ENCODE measurements at places on chromosomes 2 and 18. TPM values are rescaled to one million over a fixed set of nuclear protein-coding genes. Genes with fewer than 3 reads are reported as not detected.
A peak's percentile ranks its signal among the peaks of the same experiment; 100 is the strongest.

The HOXD11 gene
- polyA plus RNA-seq = not detected

GRCh38 chr2:8022908-8023640 is 658.8 kb upstream of the ID2 start:
- DNase-seq = no peak

DNA sequence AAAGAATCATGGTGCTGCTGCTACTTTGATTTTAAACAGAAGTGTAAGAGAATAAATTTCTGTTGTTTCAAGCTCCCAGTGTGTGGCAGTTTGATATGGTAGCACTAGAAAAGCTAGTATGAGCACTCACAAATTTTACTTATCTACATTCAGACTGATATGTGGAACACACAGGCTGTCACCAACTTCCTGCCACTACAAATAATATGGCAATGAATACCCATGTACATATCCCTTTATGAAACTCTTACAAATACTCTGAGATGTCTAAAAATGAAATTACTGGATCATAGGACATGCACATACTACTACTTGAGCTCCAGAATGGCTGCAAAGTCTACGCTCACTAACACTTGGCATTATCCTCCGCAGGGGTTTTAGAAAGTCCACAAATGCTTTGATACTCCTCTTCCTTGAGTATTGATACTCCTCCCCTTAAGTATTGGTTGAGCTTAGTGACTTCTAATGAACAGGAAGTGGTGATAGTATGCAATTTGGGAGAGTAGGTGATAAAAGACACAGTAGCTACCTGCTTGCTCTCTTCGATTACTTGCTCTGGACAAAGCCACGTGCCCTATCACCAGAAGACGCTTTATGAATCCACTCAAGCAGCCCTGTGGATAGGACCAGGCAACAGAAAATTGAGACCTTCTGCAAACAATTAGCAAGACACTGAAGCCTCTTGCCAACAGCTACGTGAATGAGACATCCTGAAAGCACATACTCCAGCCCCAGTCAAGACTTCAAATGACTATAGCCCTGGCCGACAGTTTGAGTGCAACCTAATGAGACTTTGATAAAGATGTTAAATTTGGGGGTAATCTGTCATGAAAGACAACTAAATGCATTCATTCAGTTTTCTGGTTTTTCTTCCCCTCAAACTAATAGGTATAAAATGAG is 35.4 kb downstream of the FBXO11 start:
- DNase-seq = no peak

GRCh38 chr2:86461042-86461743 is 20.0 kb downstream of the KDM3A start:
- DNase-seq = no peak

GRCh38 chr2:130720528-130720927 is 8.3 kb upstream of the GPR148 start:
- DNase-seq = no peak

DNA sequence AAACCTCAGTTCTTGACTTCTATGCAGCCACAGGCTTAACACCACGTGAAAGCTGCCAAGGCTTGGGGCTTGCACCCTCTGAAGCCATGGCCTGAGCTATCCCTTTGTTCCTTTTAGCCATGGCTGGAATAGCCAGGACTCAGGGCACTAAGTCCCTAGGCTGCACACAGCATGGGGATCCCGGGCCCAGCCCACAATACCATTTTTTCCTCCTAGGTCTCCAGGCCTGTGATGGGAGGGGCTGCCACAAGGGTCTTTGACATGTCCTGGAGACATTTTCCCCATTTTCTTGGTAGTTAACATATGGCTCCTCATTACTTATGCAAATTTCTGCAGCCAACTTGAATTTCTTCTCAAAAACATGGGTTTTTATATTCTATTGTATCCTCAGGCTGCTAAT is 619.1 kb downstream of the NYAP2 start:
- no peak for DNase-seq

GRCh38 chr18:34718610-34719009 is 8.5 kb downstream of the DTNA start:
- DNase-seq = no peak

- no peak for DNase-seq
These were observed 248.4 kb downstream of the ETAA1 start for GRCh38 chr2:67645280-67646138.

- DNase-seq = no peak
These were observed 21.7 kb upstream of the CDH2 start for GRCh38 chr18:28198620-28199019.

DNA sequence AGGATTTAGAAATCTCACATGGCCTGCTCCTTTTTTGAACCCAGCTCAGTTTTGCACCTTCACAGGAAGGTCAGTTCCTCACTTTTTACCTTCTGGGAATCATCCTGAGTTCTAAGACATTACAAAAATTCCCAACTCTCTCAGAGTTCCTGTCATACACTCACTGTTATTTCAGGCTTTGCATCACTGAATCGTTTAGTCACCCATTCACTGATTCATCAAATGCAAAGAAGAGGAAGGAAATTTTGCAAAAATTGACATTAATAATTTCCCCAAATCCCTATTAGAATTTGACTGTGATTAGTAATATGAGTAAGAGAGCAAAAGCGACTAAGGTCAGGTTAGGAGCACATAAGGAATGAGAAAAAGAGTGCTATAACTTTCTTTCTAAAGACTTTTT is 197.5 kb downstream of the PDE1A start:
- DNase-seq = no peak

- no peak for DNase-seq
These were observed 35.5 kb downstream of the GKN2 start for GRCh38 chr2:68917034-68917718.

- no peak for DNase-seq
These were observed 279.0 kb upstream of the NRP2 start for GRCh38 chr2:205403244-205403825.

- peak; percentile 76 for DNase-seq
These were observed 593.3 kb upstream of the FANCL start for GRCh38 chr2:58834404-58834803.

GRCh38 chr2:203861197-203861596 is 6.4 kb upstream of the CTLA4 start:
- DNase-seq = no peak

The ABCB11 gene
- 0.02 TPM for polyA plus RNA-seq

- DNase-seq = no peak
These were observed 683.0 kb downstream of the DSC3 start for GRCh38 chr18:30359521-30359920.

- DNase-seq = no peak
These were observed 1312.6 kb upstream of the CHAC2 start for GRCh38 chr2:52454962-52455361.
